NAMALWA (cell line): ENCODE measurements at places on chromosomes 16 and 17.
A peak's percentile ranks its signal among the peaks of the same experiment; 100 is the strongest.

- DNase-seq = no peak
Observed at GRCh38 chr16:85586380-85587104, 26.6 kb upstream of the GSE1 start.

DNA sequence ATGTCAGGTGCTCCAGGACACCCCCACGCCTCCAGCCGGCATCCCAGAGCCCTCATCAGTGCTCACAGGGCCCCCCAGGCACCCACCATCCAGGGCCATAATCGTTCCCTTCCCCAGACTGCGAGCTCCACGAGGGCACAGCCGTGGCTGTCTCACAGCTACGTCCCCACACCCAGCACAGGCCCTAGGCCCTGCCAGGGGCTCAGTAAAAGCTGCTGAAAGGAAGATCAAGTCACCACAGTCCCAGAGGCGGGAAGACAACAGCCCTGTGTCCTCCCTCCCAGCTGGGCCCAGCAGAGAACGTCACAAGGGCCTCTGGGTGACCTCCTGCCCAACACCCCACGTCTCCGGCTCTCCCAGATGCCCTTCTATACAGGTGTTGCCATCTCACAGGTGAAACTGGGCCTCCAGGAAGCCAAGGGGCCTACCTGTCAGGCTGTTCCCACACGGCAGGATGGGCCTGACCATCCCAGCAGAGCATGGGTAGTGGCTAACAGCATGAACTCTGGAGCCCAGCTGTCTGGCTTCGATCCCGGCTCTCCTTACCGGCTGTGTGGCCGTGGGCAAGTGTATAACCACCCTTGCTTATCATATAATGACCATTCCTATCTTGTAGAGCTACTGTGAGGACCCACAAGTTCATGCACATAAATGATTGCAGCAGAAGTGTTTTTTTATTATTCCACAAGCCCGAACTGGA is 17.9 kb downstream of the ARL2BP start:
- DNase-seq = no peak

GRCh38 chr16:85631802-85632393 is 18.8 kb downstream of the GSE1 start:
- DNase-seq = no peak

DNA sequence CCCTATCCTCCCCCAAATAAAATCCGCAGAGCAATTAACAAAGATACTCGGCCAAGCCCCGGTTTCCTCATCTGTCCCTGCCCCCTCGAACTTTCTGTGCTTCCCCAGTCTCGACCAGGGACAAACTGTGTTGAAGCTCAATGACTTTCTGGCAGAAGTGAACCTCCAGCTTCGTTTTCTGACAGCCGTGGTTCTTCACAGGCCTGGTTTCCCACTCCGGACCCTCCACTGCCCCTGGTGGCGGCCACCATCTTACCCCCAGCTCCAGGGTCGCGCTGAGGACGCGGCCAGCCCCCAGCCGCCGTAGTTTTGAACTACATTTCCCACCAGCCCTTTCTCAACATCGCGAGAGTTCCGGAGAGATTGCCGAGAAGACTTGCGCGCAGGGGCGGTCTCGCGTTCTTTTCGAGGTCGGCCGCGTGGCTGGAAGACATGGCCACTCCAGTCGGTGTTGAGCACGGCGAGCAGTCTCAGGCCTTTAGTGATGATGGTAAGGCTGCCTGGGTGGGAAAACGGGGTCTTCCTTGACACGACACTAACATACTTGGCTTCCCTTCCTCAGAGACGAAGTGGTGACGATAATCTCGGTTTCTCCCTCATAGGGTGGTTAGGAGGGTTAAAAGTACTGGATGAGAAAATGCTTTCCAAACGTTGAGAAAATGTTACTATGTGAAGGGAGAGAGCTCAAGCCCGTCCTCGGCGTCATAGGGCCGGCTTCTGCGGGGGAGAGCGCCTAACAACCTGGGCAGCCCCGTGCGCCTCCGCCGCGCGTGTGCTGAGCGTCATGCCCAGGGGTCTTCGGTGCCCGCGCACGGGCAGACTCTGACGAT is 17.7 kb downstream of the PRCD start:
- peak; percentile 99 for DNase-seq

DNA sequence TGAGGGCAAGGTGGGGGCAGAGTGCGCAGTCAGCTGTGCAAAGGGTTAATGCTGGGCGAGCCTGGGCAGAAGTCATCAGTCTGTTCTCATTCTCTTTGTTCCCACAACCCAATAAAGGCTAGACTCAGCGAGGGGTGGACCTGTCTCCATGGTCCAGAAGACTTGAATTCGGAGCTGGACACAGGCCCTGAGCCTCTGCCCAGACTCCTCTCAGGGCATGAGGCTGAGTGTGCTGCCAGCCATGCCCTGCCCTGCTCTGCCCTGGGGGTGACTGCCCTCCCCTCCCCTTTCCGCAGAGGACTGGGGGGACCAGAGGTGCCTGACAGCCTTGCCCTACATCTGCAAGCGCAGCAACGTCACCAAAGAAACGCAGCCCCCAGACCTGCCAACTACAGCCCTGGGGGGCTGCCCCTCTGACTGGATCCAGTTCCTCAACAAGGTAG is 54.5 kb downstream of the MRC2 start:
- no peak for DNase-seq

GRCh38 chr16:8673611-8674412 is 605 bp upstream of the ABAT start:
- no peak for DNase-seq
